Uterus (tissue), 4 donors: ENCODE measurements at places on chromosomes 12 and 14.

DNA sequence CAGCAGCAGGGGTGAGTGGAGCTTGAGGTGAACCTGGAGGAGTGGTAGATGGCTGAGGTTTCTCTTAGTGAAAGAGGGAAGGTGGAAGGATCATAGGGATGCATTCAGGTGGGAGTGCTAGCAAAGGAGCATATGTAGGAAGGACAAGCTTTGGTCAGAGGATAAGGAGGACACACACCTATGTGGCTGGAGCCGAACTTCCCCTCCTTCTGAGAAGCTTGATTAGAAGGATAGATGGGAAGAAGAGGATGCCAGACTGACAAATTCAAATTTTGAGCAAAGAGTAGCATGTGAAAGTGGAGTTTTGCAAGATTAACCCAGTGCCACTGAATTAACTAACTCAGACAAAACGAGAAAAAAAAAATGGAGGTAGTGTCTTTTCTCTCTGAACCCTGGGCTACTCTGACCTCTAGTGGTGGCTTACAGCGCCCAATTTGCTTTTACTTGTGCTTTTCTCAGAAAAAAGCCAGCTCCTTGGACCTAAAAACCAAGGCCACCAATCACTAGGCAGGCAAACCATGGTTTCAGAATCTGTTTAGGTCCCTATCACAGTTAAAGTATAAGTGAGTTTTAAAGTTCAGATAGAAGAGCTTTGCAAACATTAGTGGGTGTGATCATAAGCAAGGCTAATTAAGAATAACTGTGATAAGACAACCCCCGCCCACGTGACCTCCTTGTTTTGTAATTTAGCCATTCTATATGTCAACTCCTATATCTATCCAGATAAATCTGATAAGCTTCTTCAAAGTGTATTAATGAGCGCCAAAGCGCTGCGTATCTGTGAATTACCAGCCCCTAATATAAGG, 15.5 kb downstream of the EMP1 start:
- peaks cover 3% of the 10 kb centered on the region for H3K4me1 ChIP-seq
- H3K4me3 ChIP-seq = no peak overlapping the region
- peak; percentile 59 for DNase-seq
- H3K27me3 ChIP-seq = no peaks in the 10 kb centered on the region

GRCh38 chr14:39185256-39186049, 10.4 kb downstream of the PNN start:
- no peaks in the 10 kb centered on the region for H3K4me1 ChIP-seq
- DNase-seq = no peak
- no peaks in the 10 kb centered on the region for H3K36me3 ChIP-seq
- no peak overlapping the region for H3K4me3 ChIP-seq
- H3K27ac ChIP-seq = no peak overlapping the region

DNA sequence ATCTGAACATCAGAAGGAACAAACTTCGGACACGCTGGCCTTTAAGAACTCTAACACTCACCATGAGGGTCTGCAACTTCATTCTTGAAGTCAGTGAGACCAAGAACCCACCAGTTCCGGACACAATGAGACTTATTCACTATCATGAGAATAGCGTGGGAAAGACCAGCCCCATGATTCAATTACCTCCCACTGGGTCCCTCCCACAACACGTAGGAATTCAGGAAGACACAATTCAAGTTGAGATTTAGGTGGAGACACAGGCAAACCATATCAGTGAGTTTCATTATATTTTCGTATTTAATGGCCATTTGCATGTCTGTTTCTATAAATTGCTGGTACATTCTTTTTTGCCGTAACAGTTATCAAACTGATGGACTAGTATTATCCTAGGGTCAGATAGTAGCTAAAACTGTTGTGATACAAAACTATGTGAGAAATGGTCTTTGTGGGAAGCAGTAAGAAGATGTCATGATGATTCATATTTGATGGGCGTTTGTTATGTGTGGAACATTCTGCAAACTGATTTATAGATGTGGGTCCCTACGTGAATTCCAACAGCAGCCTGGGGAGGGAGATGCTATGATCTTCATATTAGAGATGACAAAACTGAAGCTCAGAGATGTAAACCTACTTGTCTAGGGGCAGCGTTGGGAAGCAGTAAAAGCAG, 282.4 kb upstream of the TMEM132C start:
- H3K36me3 ChIP-seq = no peaks in the 10 kb centered on the region
- no peaks in the 10 kb centered on the region for H3K4me1 ChIP-seq
- no peak overlapping the region for H3K4me3 ChIP-seq
- no peak for DNase-seq

DNA sequence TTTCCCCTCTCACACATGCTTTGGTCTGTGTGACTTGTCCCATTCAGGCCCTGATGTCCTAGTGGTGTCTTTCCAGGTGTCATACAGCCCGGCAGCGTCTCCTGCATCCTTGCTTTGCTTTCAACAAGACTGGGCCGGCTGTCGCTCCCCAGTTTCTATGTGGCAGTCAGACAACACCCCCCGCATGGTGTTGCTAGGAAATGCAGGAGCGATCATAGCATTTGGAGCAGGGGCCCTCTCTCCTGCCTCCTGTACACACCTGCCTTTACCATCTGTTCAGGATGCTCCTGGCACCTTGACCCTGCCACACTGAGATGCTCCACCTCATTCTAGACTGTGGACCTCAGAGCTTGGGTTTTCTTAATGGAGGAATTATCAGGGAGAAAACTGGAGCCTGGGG, 29.5 kb downstream of the CACNA1C start:
- H3K4me3 ChIP-seq = no peak overlapping the region
- peak overlapping the region; percentile 29 for H3K27ac ChIP-seq
- H3K4me1 ChIP-seq = no peaks in the 10 kb centered on the region
- H3K27me3 ChIP-seq = no peaks in the 10 kb centered on the region

- H3K27ac ChIP-seq = no peak overlapping the region
- no peaks in the 10 kb centered on the region for H3K36me3 ChIP-seq
- DNase-seq = no peak
- no peak overlapping the region for H3K4me3 ChIP-seq
- H3K4me1 ChIP-seq = peaks cover 4% of the 10 kb centered on the region
Observed at GRCh38 chr12:114884575-114884974, 200.6 kb upstream of the TBX3 start.
